ENCODE measurements at places on chromosomes 1 and 21.

- DNase-seq, result no peak
These were observed 357.0 kb upstream of the PTBP2 start for GRCh38 chr1:96364576-96364975.

DNA sequence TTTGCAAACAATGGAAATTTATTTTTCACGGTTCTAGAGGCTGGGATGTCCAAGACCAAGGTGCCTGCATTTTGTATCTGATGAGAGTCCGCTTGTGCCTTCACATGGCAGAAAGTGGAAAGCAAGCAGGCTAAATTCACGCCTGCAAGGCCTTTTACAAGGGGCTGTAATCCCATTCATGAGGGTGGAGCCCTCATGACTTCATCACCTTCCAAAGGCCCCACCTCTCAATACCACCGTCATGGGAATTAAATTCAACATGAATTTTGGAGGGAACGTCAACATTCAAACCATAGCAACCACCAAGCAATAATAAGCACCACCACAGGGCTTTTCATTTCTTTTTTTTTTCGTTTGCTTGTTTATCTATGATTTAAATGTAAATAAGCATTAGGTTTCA is 115.3 kb downstream of the C1orf21 start:
- DNase-seq, result no peak

- no peak for DNase-seq
These were observed 1.1 kb upstream of the GRHL3 start for GRCh38 chr1:24317956-24318614.

GRCh38 chr21:33643658-33644311 is 1.5 kb downstream of the ITSN1 start:
- DNase-seq, result no peak

DNA sequence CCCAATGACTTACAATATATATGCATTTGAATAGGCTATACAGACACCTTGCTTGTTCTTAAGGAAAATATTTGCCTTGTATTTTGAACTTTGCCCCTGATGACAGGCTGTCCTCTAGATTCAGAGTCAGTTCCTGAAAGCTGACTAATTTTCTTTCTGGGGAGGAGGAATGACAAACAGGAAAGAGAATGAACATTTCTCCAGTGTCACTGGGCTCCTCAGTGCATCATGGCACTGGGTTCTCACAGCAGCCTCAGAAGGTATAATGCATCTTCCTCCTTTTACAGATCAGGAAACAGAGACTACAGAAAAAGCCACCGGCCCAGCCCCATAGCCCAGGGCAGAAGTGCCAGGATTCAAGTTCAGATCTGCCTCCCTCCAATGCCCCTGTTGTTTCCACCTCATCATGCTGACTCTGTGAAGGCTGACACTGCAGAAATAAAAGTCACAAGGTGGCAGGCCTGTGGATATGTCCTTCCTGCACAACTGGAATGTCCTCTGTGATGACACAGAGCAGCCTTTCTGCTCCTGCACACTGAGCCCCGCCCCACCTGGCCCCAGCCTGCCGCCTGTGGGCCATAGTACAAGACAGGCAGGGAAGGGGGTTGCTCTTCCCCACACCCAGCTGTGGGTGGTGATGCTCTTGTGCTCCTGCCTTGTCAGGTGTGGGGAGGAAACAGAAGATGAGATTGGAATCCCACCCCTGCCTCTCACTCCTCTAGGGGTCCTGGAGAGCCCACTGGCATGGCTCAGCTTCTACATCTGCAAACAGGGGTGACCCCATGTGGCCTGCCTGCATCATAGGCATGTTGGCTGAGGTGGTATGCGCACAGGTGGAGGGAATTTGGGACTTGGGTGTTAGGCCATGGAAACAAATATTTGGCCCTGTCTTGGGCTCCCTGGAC is 6.4 kb downstream of the TTC22 start:
- no peak for DNase-seq

DNA sequence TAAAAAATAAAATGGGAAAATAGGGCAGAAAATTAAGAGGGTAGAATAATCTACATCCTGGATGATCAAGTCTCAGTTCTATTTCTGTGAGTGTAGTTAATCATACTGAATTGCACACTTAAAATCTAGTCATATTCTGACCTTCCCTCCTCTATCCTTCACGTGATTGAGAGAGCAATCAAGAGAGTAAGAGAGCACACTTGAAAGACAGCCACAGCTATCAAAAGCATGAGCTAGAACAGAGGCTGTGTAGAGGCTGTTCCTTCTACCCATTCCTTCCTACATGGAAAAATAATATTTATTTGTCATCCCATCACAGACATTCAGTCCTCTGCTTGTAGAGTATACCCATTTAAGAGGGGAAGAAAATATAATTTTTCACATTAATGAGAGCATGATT is 52.4 kb downstream of the PHC2 start:
- DNase-seq, result no peak

- DNase-seq, result no peak
These were observed 17.6 kb upstream of the DHCR24 start for GRCh38 chr1:54904476-54905048.

- no peak for DNase-seq
These were observed 32.3 kb upstream of the TENT5C start for GRCh38 chr1:117573386-117574023.

DNA sequence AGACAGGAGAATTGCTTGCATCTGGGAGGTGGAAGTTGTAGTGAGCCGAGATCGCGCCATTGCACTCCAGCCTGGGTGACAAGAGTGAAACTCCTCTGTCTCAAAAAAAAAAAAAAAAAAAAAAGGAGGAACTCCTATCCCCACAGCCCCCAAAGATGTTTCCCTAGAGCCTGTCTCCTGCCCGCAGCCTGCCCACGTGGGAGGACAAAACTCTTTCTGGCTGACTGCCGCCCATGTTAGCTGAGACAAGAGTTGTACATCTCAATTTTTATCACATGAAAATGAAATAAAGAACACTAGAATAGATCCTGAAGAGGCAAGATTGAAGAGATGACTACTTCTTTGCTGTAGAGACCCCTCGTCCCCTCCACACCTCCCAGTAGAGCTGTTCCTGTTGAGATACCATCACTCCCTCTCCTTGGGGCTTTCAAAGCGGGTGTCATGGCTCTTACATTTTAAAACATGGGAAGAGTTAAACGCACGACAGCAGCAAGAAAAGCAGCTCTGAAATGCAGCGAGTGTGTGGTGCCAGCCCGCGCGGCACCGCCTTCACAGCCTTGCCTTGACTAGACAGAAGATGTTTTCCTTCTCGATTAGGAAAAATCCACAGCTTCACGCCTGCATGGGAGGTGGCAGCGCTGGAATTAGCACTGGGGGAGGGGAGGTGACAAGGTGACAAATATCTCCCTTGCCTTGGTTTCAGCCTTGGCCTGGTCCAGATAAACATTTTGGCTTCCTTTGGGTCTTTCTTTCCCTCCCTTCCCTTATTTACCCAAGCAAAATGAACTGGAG is 253.4 kb upstream of the CSF3R start:
- DNase-seq, result no peak

GRCh38 chr1:222781251-222781650 is 33.6 kb upstream of the DISP1 start:
- no peak for DNase-seq

DNA sequence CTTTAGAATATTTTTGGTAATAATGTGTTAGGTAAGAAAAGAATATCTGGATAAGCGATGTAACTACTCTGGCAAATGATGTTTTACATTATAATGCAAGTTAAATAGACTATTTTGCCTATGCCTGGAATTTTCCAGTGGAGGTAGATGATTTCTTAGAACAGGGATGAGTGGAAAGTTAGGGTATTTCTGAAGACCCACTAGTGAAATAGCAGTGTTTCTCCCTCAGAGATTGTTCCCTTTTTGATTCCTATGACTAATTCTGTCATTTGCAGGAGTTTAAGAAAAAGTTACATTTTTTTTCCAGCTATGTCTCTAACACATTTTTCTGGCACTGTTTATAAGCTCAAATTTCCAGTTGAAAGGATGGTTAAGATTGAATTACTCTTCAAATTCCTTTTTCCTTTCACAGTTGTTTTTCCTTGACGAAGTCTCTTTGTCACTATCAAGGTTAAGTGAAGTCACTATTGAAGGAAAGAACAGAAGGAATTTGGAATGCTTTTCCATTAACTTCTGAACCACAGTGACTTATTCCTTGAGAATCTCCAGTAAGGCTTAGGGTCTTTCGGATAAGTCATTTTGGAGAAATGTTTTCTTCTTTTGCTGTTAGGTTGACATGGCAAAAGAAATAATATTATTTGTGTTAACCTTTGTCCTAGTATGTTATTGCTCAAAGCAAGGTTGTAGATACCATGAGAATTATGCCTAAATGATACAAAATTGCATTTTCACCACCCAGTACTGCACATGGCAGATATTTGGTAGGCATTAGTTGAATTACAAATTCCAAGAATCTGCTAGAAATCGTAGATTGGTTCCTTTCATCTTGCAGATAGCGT is 42.9 kb upstream of the ZNF326 start:
- no peak for DNase-seq

DNA sequence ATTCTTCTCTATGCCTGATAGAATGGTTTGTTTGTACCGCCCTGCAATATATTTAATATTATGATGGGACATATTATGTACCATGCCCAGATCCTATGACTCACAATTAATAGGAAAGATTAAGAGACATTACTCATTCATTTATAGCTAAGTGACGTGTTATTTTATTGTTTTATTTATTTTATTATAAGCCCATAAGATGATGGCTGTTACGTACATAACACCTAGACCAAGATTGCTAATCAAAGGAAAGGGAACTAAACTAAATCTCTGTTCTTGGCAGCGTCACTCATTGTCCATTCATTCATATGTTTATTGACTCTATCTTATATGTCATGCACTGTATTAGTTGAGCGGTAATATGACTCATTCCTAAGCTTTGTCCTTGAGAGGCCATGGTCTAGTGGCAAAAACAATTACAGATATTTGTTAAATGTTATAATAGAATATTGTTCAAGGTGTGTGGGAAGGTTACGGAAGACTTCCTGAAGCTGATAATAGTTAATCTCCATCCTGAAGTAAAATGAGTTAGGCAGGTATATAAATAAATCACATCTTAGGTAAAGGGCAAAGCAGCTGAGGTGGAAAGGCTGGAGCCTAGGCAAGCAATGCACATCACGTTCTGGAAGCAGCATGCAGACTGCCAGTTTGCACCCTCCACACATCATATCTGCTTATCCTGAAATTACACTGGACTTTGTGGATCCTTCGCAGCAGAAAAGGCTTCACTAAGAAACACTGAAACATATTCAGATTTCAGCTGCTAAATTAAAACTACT is 16.6 kb upstream of the CD55 start:
- no peak for DNase-seq
